ENCODE measurements at places on chromosomes 2 and 18. TPM values are rescaled to one million over a fixed set of nuclear protein-coding genes. Genes with fewer than 3 reads are reported as not detected.

DNA sequence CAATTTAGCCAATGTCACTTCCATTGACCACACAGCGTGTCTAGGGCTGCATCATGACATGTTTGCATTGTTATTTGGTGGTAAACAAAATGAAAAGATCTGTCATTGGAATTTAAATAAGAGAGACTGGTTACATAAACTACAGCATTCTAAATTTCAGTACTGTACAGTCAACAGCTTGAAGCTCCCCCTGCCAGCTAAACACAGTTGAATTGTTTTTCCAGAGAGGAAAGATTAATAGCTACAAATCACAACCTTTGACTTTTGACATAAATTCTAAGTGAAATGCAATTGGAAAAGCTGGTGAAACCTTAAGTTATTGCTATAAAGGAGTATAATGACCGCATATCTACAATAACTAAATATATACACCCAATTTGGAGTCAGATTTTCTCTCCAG lies 1600.0 kb upstream of the ACVR2A start:
- no peak overlapping the region for H3K4me3 ChIP-seq
- H3K4me1 ChIP-seq: peaks cover 7% of the 10 kb centered on the region
- no peak overlapping the region for H3K27ac ChIP-seq
- H3K27me3 ChIP-seq: no peaks in the 10 kb centered on the region
- H3K36me3 ChIP-seq: no peaks in the 10 kb centered on the region
- DNase-seq: no peak

CCT4 gene
- 187 TPM for total RNA-seq

- H3K4me1 ChIP-seq: no peaks in the 10 kb centered on the region
- H3K27ac ChIP-seq: no peak overlapping the region
- no peak overlapping the region for H3K4me3 ChIP-seq
- DNase-seq: no peak
- H3K27me3 ChIP-seq: peaks cover 83% of the 10 kb centered on the region
These were observed 7.7 kb downstream of the OTX1 start for GRCh38 chr2:63058144-63058920.

DNA sequence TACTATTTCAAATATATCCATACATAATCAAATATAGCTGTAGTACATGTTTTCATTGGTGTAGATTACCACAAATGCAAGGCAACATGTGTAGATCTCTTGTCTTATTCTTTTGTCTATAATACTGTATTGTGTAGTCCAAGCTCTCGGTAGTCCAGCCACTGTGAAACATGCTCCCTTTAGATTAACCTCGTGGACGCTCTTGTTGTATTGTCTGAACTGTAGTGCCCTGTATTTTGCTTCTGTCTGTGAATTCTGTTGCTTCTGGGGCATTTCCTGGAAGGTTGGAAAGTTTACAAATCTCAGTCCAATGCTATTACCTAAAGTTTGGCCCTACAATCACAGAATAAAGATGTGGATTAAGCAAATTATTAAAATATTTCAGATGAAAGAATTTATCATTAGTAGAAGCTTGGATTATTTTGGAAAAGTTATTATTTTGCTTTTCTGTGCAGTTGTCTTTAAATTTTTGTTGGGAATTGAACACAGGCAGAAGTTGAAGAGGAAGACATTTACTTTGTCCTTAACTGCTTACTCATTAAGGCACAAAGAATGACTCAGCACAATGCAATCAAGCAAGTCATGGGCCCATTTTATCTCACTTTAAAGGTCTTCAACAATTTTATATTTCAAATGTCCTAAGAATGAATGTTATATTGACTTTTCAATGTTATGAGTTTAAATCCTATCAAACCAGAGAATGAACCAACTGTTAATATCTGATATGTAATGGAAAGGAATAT lies 103.4 kb upstream of the CAVIN2 start:
- no peak overlapping the region for H3K27ac ChIP-seq
- peak; percentile 66 for DNase-seq
- H3K4me3 ChIP-seq: no peak overlapping the region
- no peaks in the 10 kb centered on the region for H3K4me1 ChIP-seq
- H3K27me3 ChIP-seq: no peaks in the 10 kb centered on the region
- no peaks in the 10 kb centered on the region for H3K36me3 ChIP-seq

GRCh38 chr2:149184991-149185390 lies 145.4 kb upstream of the LYPD6 start:
- no peaks in the 10 kb centered on the region for H3K36me3 ChIP-seq
- H3K4me1 ChIP-seq: no peaks in the 10 kb centered on the region
- no peak for DNase-seq
- no peak overlapping the region for H3K4me3 ChIP-seq
- H3K27ac ChIP-seq: no peak overlapping the region

ST8SIA3 gene
- not detected for total RNA-seq

DNA sequence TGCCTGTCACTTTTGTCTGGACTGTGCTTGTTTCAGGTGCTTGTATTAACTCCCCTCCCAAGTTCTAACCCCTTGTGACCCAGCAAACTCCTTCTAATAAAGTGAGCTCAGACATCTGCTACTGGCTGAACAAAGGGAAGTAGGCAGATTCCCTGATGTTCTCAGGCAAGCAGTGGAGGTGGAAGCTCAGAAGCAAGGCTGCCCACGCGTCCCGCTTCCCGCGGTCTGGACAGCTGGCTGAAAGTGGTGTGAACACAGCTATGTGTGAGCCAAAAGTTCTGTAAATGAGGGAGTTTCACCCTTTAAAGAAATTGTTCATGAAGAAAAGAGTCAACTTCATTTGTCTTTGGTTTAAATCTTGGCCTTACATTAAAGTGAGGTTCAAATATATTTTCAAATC lies 40.0 kb downstream of the NAPG start:
- no peaks in the 10 kb centered on the region for H3K36me3 ChIP-seq
- no peak overlapping the region for H3K27ac ChIP-seq
- no peaks in the 10 kb centered on the region for H3K27me3 ChIP-seq
- H3K4me3 ChIP-seq: no peak overlapping the region
- no peaks in the 10 kb centered on the region for H3K4me1 ChIP-seq
- no peak for DNase-seq

GRCh38 chr2:143877056-143877455 lies 642.9 kb downstream of the ZEB2 start:
- H3K36me3 ChIP-seq: no peaks in the 10 kb centered on the region
- H3K4me3 ChIP-seq: no peak overlapping the region
- H3K27ac ChIP-seq: no peak overlapping the region
- no peaks in the 10 kb centered on the region for H3K4me1 ChIP-seq
- H3K27me3 ChIP-seq: no peaks in the 10 kb centered on the region

DNA sequence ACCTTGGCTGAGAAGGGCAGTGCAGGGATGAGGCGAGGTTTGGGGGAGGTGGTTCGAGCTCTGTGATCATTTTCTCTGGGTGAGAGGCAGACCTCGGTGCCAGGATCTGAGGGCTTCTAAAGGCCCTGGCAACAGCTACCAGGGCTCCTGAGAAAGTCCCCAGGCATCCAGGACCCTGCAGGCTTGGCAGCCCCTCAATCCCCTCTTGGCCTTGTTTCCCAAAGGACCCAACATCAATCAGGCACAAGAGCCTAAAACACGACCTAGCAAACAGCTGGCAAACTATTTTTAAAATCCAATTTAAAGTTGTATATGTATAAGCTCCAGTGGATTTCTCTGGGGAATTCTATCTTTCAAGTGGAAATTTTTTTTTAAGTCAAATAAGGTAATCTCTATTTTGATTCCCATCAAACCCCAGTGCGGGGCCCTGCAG lies 15.0 kb upstream of the MAT2A start:
- H3K36me3 ChIP-seq: no peaks in the 10 kb centered on the region
- no peak for DNase-seq
- peaks cover 3% of the 10 kb centered on the region for H3K27me3 ChIP-seq
- H3K27ac ChIP-seq: no peak overlapping the region

DNA sequence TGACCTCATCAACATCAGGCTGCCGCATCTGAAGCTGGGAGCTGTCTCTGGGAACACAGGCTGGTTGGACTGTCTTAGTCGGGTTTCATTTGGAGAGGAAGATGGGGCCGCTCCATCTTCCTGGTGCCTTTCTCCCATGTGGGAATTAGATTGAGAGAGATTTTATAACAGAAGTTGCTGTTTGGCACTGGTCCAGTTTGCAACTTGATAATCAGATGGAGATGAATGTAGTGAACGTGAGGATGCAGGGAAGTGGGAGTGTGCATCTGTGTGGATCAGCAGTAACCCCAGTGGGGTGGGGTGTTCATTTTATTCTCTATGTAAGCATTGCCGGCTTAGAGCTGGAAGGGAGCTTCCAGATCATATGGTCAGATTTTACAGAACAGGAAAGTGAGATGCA lies 250.9 kb downstream of the DCDC2C start:
- no peaks in the 10 kb centered on the region for H3K36me3 ChIP-seq
- H3K27ac ChIP-seq: no peak overlapping the region
- H3K27me3 ChIP-seq: no peaks in the 10 kb centered on the region
- DNase-seq: no peak
- H3K4me3 ChIP-seq: no peak overlapping the region
- no peaks in the 10 kb centered on the region for H3K4me1 ChIP-seq

GRCh38 chr2:68709421-68709911 lies 25.1 kb upstream of the ARHGAP25 start:
- no peak overlapping the region for H3K4me3 ChIP-seq
- no peaks in the 10 kb centered on the region for H3K36me3 ChIP-seq
- H3K27ac ChIP-seq: no peak overlapping the region
- H3K4me1 ChIP-seq: no peaks in the 10 kb centered on the region
- peak; percentile 41 for DNase-seq
- peaks cover 4% of the 10 kb centered on the region for H3K27me3 ChIP-seq

RTKN gene
- 11.8 TPM for total RNA-seq

GRCh38 chr2:167972020-167972419 lies 275.4 kb downstream of the STK39 start:
- no peak overlapping the region for H3K4me3 ChIP-seq
- no peaks in the 10 kb centered on the region for H3K4me1 ChIP-seq
- no peak overlapping the region for H3K27ac ChIP-seq

LOXHD1 gene
- total RNA-seq: not detected

DNA sequence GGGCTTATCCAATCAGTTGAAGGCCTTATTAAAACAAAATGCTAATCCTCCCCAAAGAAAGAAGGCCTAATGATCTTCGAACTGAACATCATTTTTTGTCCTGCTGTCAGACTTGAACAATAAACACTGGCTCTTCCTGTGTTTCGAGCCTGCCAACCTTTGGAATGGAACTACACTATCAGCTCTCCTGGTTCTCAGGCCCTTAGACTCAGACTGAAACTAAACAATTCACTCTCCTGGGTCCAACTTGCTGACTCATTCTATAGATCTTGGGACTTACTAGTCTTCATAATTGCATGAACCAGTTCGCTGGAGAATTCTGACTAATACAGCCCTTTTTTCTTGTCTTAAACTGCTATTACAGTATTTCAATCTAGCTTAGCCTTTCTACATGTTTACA lies 235.2 kb downstream of the LNPK start:
- no peak overlapping the region for H3K4me3 ChIP-seq
- DNase-seq: peak; percentile 27
- H3K36me3 ChIP-seq: no peaks in the 10 kb centered on the region

REG1B gene
- total RNA-seq: not detected

SH3RF3 gene
- total RNA-seq: 10.1 TPM

- H3K4me3 ChIP-seq: no peak overlapping the region
- no peak overlapping the region for H3K27ac ChIP-seq
- no peaks in the 10 kb centered on the region for H3K36me3 ChIP-seq
- DNase-seq: peak; percentile 14
- no peaks in the 10 kb centered on the region for H3K27me3 ChIP-seq
These were observed 109.2 kb upstream of the CHRNA1 start for GRCh38 chr2:174873471-174873870.

DNA sequence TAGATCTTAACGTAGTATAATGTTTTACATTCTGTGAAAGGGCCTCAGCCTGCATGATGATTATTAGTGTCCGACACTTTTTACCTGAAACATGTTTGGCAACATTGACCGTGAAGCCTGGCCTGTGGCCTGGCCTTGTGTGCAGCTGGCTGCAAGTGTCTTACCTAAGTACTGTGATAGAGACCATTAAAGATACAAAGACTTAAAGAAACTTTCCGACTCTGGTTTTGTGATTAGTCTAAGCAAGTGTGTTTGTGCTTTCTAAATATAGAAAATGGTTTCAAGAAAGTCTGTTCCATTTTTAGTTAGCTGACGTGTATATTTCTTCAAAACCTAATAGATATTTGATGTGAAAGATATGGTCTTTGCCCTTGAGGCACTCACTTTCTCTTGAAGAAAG lies 601.8 kb downstream of the LRP1B start:
- DNase-seq: no peak
- H3K36me3 ChIP-seq: no peaks in the 10 kb centered on the region
- H3K27ac ChIP-seq: no peak overlapping the region
- H3K27me3 ChIP-seq: no peaks in the 10 kb centered on the region
- no peaks in the 10 kb centered on the region for H3K4me1 ChIP-seq

GRCh38 chr18:76252880-76253279 lies 242.2 kb downstream of the ZNF516 start:
- peak; percentile 29 for DNase-seq
- H3K36me3 ChIP-seq: no peaks in the 10 kb centered on the region
- no peak overlapping the region for H3K4me3 ChIP-seq
- no peaks in the 10 kb centered on the region for H3K4me1 ChIP-seq

DNA sequence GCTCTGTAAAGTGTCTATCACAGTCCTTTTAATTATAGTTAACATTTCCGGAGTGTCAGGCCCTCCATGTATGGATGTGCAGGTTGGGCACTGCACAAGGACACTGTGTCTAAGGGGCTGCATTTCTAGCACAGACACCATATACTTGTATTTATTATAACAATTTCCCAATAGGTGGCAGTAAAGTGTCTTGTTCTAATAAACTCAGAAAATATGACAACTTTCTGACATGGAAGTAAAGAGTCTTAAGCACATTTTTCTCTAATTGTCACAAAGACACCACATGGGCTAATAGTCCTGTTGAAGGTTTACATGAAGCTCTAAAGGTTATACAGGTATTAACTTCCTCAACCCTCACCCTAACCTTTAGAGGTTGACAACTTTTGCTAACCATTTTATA lies 156.6 kb downstream of the DYSF start:
- peaks cover 3% of the 10 kb centered on the region for H3K27me3 ChIP-seq
- no peaks in the 10 kb centered on the region for H3K4me1 ChIP-seq
- no peak overlapping the region for H3K27ac ChIP-seq

ERCC3 gene
- 37.7 TPM for total RNA-seq

IL18R1 gene
- 5.4 TPM for total RNA-seq

- H3K27ac ChIP-seq: no peak overlapping the region
- no peaks in the 10 kb centered on the region for H3K27me3 ChIP-seq
- no peak for DNase-seq
These were observed 289.0 kb downstream of the CDH2 start for GRCh38 chr18:27887711-27888495.

HRH4 gene
- under 0.01 TPM for total RNA-seq

DNA sequence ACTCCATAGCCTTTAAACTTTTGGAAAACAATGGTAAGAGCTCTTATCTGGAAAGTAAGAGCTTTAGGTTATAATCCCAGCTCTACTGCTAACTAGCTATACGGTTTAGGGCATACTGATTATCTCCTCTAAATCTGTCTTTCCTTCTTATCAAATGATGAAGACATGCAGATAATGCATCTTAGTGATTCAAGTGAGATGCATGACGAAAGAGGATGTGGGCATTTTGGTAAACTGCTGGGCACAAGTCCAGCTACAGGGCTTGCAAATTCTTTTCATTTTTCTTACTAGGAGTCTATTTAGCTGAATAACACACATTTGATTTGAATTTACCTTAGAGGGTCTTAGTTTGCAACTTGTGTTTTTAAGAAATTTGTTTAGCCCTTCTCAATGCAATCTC lies 1604.8 kb upstream of the ZEB2 start:
- H3K36me3 ChIP-seq: no peaks in the 10 kb centered on the region
- peak; percentile 51 for DNase-seq
- no peak overlapping the region for H3K27ac ChIP-seq
- no peaks in the 10 kb centered on the region for H3K4me1 ChIP-seq
- H3K27me3 ChIP-seq: no peaks in the 10 kb centered on the region
- no peak overlapping the region for H3K4me3 ChIP-seq
